ENCODE measurements at places on chromosomes 5 and 9.

DNA sequence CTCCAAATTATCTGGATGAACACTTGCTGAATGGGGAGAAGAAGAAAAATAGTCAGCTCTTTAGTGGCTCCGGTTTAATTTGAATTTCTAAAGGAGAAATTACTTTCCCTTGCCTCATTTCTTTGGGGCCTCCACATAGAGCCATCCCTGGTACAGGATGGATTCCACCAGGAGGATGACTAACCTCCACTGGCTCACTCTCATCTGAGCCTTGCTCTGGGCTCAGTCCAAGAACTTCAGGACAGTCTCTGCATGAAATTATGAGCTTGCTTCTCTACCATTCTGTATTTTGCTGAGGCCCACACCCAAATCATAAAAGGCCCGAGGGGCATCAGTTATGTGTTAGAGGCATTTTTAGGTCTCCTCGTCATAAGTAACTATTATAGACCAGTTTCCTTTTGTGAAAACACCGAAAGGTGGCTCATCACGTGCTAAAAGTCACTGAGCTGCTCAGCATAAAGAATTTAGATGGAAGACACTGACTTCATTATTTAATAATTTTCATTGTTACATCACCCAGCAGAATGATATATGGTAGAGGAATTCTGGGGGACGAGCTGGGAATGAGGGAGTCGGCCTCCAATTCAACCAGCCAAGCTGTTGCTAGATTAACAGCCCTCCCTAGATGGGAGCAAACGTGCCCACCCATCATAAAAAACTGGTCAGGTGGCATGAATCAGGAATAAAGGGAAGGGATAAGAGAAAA lies 222.1 kb downstream of the TARS1 start:
- DNase-seq: no peak

GRCh38 chr9:94668418-94668927 lies 29.2 kb upstream of the FBP1 start:
- DNase-seq: no peak

GRCh38 chr5:58998544-58998943 lies 415.7 kb downstream of the RAB3C start:
- DNase-seq: no peak

DNA sequence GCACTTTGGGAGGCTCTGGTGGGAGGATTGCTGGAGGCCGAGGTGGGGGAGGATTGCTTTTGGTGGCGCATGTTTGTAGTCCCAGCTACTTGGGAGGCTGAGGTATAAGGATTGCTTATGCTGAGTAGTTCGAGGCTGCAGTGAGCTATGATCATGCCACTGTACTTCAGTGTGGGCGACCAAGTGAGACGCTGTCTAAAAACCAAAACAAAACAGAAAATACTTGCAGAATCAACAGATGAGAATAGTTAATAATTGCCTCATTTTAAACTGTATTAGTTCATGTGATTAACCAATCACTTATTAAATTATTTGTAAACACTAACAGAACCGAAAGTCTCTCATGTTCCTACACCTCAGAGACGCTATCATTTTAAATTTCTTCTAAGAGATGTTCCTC lies 118.1 kb downstream of the CCDC171 start:
- DNase-seq: no peak

DNA sequence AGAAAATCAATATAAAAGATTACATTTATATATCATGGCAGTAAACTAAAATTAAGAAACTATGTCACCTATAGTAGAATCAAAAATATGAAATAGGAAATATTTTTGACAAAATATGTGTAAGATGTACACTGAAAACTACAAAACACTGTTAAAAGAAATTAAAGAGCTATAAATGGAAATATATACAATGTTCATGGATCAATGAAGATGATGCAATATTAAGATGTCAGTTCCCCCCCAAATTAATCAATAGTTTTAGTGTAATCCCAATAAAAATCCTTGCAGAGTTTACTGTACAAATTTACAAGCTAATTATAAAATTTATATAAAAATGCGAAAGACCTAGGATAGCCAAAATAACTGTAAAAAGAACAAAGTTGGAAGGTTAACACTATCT lies 173.0 kb upstream of the ADRA1B start:
- no peak for DNase-seq

DNA sequence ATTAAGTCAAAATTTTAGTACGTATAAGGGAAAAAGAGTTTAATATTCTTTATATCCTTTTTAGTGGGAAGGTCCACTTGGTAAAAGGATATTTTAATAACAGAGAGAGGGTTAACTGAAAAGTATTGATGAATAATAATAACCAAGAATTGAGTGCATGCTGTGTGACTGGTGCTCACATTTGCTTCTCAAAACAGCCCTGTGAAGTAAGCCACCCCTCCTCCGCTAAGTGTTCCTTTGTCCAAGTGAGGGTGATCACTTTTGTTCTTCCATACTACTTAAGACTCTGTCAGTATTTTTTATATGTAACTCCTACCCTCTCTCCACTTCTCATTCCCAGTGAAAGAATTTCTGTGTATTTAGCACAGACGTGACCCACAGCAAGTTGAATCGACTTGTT lies 51.5 kb downstream of the SLC44A1 start:
- DNase-seq: no peak

- no peak for DNase-seq
Observed at GRCh38 chr5:60162441-60162840, 268.9 kb upstream of the PDE4D start.

DNA sequence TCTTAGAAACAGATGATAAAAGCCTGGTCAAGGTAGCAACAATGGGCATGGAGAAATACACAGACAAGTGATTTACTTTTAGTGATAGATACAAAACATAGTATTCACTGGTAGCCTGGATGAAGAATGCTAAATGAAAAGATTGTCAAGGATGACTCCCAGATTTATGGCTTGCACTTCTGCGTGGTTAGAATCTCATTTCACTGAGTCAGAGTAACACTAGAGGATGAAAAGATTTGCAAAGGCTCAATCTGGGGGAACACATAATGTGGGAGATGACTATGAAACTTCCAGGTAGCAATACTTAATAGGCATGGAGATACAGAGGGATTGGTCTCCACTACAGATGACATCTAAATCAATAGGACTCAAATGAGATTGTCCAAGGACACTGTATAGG lies 38.4 kb downstream of the AGTPBP1 start:
- no peak for DNase-seq

DNA sequence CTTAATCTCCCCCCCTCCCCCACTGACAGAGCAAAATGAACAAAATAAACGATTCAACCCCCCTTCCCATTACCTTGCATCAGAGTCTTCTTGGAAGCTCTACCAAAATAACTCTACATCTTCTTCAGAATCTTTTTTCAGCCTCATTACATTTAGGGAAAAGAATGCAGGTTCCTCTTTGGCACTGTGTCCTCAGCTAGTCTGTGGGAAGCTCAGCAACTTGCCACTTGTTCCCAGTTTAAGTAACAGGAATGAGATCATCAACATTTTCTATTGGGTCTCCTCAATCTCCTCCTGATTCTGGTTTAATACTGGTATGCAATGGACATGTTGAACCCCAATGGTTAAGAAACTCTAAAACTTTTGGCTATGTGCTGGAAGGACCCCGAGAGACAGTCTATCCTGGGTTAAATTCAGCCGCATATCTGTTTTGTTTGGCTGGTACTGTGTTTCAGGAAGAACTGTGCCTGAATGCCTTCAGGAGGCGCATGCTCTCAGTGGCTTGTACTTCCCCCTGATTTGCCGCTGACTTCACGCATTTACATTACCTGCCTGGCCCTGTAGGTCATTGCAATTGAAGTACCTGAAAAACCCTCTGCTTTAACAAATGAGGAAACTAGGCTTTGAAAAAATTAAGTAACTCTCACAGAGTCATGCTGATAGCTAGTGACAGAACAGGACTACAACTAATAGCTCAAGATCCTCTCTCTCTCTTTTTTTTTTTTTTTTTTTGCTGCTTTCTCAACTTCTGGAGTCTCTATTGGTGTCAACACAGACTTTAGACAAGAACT lies 78.1 kb upstream of the HMHB1 start:
- DNase-seq: no peak

GRCh38 chr9:97752274-97752673 lies 55.1 kb upstream of the XPA start:
- no peak for DNase-seq
